ENCODE measurements at places on chromosomes 1 and 21. TPM values are rescaled to one million over a fixed set of nuclear protein-coding genes. Genes with fewer than 3 reads are reported as not detected.

The G0S2 gene
- 2.1 TPM for total RNA-seq

The HUNK gene
- total RNA-seq, result 8.1 TPM

The TSTD1 gene
- 52.1 TPM for total RNA-seq

The S100A16 gene
- 48.0 TPM for total RNA-seq

The LIX1L gene
- total RNA-seq, result 23.5 TPM

The PODN gene
- 1.2 TPM for total RNA-seq

The CACNA1S gene
- total RNA-seq, result under 0.01 TPM

The FRRS1 gene
- total RNA-seq, result 3.7 TPM

The MRPL39 gene
- 42.0 TPM for total RNA-seq

The TRPM2 gene
- 9.2 TPM for total RNA-seq

The BTBD19 gene
- total RNA-seq, result 1.8 TPM

The NHLH1 gene
- total RNA-seq, result 0.23 TPM

The CHIA gene
- not detected for total RNA-seq

The CIART gene
- 6.5 TPM for total RNA-seq

The ADGRB2 gene
- total RNA-seq, result 59.5 TPM

The LPAR3 gene
- 0.46 TPM for total RNA-seq

The OVAAL gene
- not detected for total RNA-seq

The NOC2L gene
- total RNA-seq, result 46.8 TPM

The RNU1-4 gene
- under 0.01 TPM for total RNA-seq

The PAPPA2 gene
- 4.2 TPM for total RNA-seq

The GBP6 gene
- 0.69 TPM for total RNA-seq

The PCP4 gene
- total RNA-seq, result 34.8 TPM

The FH gene
- 99.4 TPM for total RNA-seq

The TNFRSF4 gene
- total RNA-seq, result not detected

The NBPF4 gene
- total RNA-seq, result 0.46 TPM

The EPS8L3 gene
- total RNA-seq, result not detected

The KCNJ9 gene
- 18.5 TPM for total RNA-seq

The ADAM30 gene
- total RNA-seq, result not detected

The OR2T33 gene
- not detected for total RNA-seq

The S100A12 gene
- total RNA-seq, result 4.8 TPM

The FAM167B gene
- total RNA-seq, result 0.46 TPM

The LCE3E gene
- total RNA-seq, result not detected

The TCHHL1 gene
- not detected for total RNA-seq

The FNDC5 gene
- 30.2 TPM for total RNA-seq

The PTPRF gene
- total RNA-seq, result 101 TPM

The RHCE gene
- total RNA-seq, result 1.4 TPM

The GPX7 gene
- total RNA-seq, result 27.2 TPM

The C1orf210 gene
- not detected for total RNA-seq

The LHX8 gene
- 26.8 TPM for total RNA-seq

The LCE1B gene
- not detected for total RNA-seq

The SLFNL1 gene
- total RNA-seq, result 0.92 TPM

The CLCA4 gene
- total RNA-seq, result not detected

The FCN3 gene
- total RNA-seq, result not detected

The FBLIM1 gene
- total RNA-seq, result 13.1 TPM

The FCRL2 gene
- not detected for total RNA-seq

The DDAH1 gene
- total RNA-seq, result 158 TPM

The HMGCS2 gene
- total RNA-seq, result not detected

The GOLT1A gene
- total RNA-seq, result 5.5 TPM

The ADAMTS1 gene
- 5.8 TPM for total RNA-seq

The NKAIN1 gene
- total RNA-seq, result 29.5 TPM

The SPRR2F gene
- total RNA-seq, result not detected

The MROH9 gene
- total RNA-seq, result not detected

Measured in diencephalon (tissue), 1 donor.